ENCODE measurements at places on chromosomes 6 and 20. TPM values are rescaled to one million over a fixed set of nuclear protein-coding genes. Genes with fewer than 3 reads are reported as not detected.

The SLC22A2 gene
- not detected for total RNA-seq

The PHACTR3 gene
- 1.4 TPM for total RNA-seq

DNA sequence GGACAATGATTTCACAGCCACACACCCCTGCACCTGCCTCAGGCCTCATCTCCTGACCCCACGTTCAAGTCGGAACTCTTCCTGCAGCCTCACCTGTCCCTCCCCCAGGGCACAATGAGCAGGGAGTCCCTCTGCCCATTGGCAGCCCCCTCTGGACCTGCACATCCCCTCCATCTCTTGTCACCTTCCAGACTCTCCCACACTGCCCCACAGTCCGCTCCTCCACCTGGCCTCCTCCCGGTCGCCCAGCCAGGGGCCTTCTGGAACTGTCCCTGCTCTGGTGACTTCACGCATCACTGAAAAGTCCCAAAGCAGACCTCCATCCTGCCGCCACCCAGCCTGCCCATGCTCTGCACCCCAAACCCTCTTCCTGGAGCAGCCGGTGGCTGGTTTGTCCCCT is 4.7 kb downstream of the CTSZ start:
- H3K4me1 ChIP-seq: peaks cover 3% of the 10 kb centered on the region
- peaks cover 17% of the 10 kb centered on the region for H3K36me3 ChIP-seq
- no peaks in the 10 kb centered on the region for H3K27me3 ChIP-seq
- DNase-seq: no peak
- no peak overlapping the region for H3K4me3 ChIP-seq

GRCh38 chr6:136127873-136128272 is 122.2 kb downstream of the MTFR2 start:
- H3K27me3 ChIP-seq: no peaks in the 10 kb centered on the region
- H3K27ac ChIP-seq: no peak overlapping the region
- no peaks in the 10 kb centered on the region for H3K36me3 ChIP-seq
- DNase-seq: no peak
- no peak overlapping the region for H3K4me3 ChIP-seq

DNA sequence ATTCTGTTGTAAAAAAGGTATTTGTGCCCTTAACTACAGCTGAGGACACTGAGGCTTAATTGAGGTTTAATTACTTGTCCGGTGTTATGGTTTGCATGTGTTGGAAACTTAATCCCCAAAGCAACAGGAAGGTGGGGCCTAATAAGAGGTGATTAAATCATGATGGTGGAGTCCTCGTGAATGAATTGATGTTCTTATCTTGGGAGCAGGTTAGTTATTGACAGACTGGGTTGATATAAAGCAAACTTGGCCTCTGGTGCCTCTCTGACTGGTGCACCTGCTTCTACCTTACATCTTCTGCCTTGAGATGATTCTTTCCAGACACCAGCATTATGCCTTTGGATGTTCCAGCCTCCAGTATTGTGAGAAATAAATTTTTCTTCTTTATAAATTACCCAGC is 306.5 kb upstream of the HS3ST5 start:
- H3K27me3 ChIP-seq: peaks cover 4% of the 10 kb centered on the region
- H3K4me3 ChIP-seq: no peak overlapping the region
- no peaks in the 10 kb centered on the region for H3K36me3 ChIP-seq
- H3K4me1 ChIP-seq: peaks cover 14% of the 10 kb centered on the region
- H3K27ac ChIP-seq: no peak overlapping the region

GRCh38 chr20:9146649-9147048 is 77.8 kb downstream of the PLCB4 start:
- no peak overlapping the region for H3K4me3 ChIP-seq
- H3K27ac ChIP-seq: no peak overlapping the region
- no peak for DNase-seq
- H3K36me3 ChIP-seq: peaks cover 3% of the 10 kb centered on the region
- no peaks in the 10 kb centered on the region for H3K4me1 ChIP-seq
- no peaks in the 10 kb centered on the region for H3K27me3 ChIP-seq

Measured in progenitor cell of endocrine pancreas (in vitro differentiated cells).